ENCODE measurements at places on chromosomes 3 and 15. TPM values are rescaled to one million over a fixed set of nuclear protein-coding genes. Genes with fewer than 3 reads are reported as not detected.

TNNC1 gene
- 5.2 TPM for total RNA-seq

CCR8 gene
- not detected for total RNA-seq

DNAJC17 gene
- total RNA-seq, result 39.3 TPM

HTR3E gene
- total RNA-seq, result not detected

TPRA1 gene
- 42.6 TPM for total RNA-seq

KNL1 gene
- total RNA-seq, result 28.9 TPM

CPB1 gene
- 4.4 TPM for total RNA-seq

TM2D3 gene
- total RNA-seq, result 53.4 TPM

DUOXA2 gene
- total RNA-seq, result not detected

SLC22A14 gene
- 0.13 TPM for total RNA-seq

WNT7A gene
- not detected for total RNA-seq

ZBTB47 gene
- 3.6 TPM for total RNA-seq

SAMMSON gene
- not detected for total RNA-seq

TPM1 gene
- 298 TPM for total RNA-seq

AP4E1 gene
- 13.6 TPM for total RNA-seq

POC1A gene
- total RNA-seq, result 25.7 TPM

SPATA12 gene
- 0.10 TPM for total RNA-seq

SSUH2 gene
- not detected for total RNA-seq

PRR23C gene
- not detected for total RNA-seq

TUSC2 gene
- total RNA-seq, result 35.3 TPM

C3orf70 gene
- total RNA-seq, result 0.10 TPM

EOMES gene
- total RNA-seq, result 2.5 TPM

CD200 gene
- not detected for total RNA-seq

GOLGA8N gene
- 4.1 TPM for total RNA-seq

MUC4 gene
- 0.03 TPM for total RNA-seq

KCNAB1 gene
- total RNA-seq, result not detected

INKA1 gene
- 2.2 TPM for total RNA-seq

CCDC39 gene
- not detected for total RNA-seq

SAMD7 gene
- not detected for total RNA-seq

CHRM5 gene
- total RNA-seq, result not detected

ACAN gene
- 0.03 TPM for total RNA-seq

FRMD5 gene
- total RNA-seq, result 18.3 TPM

SEMA6D gene
- 0.03 TPM for total RNA-seq

CFAP91 gene
- 0.90 TPM for total RNA-seq

UNC13C gene
- not detected for total RNA-seq

CNTN4 gene
- total RNA-seq, result not detected

TRIM42 gene
- not detected for total RNA-seq

CKMT1A gene
- total RNA-seq, result 4.6 TPM

GNAT1 gene
- not detected for total RNA-seq

All from Panc1 (cell line).